Caco-2 (cell line): ENCODE measurements at places on chromosomes 6 and 20.
A peak's percentile ranks its signal among the peaks of the same experiment; 100 is the strongest.

- no peak for DNase-seq
Measured at GRCh38 chr6:81977486-81977885, 225.0 kb upstream of the TENT5A start.

DNA sequence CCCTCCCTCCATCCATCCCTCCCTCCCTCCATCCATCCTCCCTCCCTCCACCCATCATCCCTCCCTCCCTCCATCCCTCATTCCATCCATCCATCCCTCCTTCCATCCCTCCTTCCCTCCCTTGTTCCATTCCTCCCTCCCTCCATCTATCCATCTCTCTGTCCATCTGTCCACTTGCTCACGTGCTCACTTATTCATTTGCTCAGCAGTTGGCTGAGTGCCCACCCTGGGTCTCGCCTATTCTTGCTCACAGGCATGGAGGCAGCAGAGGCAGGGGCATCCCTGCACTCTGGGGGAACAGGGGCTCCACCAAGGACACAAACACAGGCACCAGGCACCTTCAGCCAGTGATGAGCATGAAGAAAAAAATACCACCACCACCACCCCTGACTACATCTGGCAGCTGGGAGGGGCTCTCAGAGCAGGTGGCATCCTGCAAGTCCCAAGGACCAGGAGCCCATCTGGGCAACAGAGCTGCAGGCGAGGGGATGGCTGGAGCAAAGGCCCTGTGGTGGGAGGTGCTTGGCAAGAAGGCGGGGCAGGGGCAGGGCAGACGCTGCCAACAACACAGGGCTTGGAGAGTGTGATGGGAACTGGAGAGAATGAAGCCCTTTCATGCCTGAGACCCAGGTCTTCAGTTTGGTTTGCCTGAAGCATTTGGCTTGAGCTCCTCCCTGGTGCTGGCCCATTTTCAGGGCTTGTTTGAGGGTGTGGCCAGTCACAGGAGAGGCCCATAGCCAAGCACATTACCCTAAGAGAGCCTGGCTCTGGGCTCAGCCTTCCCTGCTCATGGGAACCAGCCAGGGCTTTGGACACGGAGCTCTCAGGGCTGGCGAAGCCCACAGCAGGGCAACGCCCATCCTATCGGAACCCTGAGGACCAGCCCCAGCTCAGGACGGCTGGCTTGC is 40.2 kb upstream of the MRGBP start:
- DNase-seq: no peak

DNA sequence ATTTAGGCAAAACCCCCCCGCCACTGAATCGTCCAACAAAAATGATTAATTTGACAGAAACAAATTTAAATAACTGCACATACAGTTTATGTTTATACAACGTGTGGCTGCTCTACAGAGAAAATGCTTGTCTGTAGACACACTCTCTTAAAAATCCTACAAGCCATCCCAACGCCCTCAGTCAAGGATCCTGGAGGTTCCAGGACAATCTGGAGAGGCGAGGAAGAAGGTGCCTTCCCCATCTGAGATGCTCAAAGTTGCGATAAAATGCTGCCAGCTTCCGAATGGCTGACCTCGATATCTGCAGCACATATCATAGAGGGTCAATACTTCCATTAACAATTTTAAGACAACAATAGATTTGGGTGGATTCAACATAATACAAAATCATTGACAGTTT is 25.3 kb downstream of the ZNF217 start:
- no peak for DNase-seq

- DNase-seq: no peak
Measured at GRCh38 chr6:157669747-157670216, 153.3 kb upstream of the SNX9 start.

GRCh38 chr6:41942067-41942851 is 651 bp upstream of the CCND3 start:
- DNase-seq: no peak

GRCh38 chr20:50062006-50062838 is 50.7 kb downstream of the UBE2V1 start:
- DNase-seq: no peak

- DNase-seq: no peak
Measured at GRCh38 chr6:155782320-155782731, 326.7 kb upstream of the NOX3 start.

DNA sequence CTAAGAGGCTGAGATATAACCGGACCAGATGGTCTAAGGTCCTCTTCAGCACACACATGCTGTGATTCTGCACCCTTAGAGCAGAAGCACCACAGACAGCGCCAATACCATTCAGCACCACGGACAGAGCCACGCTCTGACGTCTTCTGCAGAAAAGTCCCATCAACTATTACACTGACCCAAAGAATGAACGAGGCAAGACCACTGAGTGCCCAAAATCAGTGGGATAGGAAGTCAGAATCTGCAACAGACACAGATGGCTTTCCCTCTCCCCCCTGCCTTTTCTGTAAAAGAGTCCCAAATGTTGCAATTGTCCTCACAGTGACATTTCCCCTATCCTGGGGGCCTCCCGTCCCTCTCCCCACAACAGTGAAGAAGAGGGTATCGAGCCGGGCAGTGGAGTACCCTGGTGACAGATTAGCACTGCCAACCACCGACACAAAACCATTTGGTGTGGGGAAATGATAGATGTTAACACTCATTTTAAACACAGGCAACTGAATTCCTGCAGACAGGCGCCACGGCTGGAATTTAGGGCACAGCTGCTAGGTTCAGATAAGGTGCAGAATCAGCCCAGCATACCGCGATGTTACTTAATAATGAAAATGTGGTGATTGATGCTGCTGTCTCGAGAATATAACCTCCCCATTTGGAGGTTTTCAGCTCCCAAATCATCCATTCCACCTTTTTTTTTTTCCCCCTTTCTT is 66.6 kb upstream of the CTNNBL1 start:
- DNase-seq: peak; percentile 81

DNA sequence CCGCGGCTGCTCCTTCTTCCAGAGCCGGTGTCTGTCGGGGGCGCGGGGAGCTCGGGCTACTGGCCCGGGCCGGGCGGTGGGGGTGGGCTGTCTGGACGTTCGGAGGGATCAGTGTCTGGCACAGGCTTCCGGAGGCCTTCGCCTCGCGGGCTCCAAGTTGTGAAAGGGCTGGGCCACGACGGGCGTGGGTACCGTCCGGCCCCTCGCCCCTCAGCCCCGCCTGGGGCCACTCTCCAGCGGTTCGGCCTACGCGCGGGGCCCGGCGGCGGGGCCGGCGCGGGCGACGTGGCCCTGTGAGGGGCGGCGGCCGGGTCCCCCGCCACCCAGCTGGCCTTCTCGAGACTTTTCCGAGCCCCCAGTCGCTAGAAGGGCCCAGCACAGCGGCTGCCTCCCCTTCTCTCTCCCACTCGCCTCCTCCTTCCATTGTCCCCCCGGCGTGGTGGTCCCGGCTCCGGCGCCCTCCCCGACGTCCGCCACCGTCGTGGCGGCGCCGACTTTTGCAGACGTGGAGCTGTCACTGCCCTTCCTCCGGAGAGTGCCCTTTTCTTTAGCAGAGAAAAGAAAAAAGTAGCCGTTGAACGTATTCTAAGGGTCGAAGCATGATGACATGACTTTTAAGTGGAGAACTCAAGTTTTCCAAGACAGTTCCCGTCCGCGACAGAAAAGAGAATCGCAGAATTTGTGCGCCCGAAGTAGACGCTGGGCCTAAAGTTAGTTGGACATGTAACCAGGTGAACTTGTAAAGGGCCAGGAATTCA is 571 bp downstream of the ITCH start:
- DNase-seq: no peak

GRCh38 chr6:5962794-5963193 is 43.9 kb downstream of the NRN1 start:
- DNase-seq: no peak

GRCh38 chr6:11366183-11366933 is 133.9 kb upstream of the NEDD9 start:
- no peak for DNase-seq

DNA sequence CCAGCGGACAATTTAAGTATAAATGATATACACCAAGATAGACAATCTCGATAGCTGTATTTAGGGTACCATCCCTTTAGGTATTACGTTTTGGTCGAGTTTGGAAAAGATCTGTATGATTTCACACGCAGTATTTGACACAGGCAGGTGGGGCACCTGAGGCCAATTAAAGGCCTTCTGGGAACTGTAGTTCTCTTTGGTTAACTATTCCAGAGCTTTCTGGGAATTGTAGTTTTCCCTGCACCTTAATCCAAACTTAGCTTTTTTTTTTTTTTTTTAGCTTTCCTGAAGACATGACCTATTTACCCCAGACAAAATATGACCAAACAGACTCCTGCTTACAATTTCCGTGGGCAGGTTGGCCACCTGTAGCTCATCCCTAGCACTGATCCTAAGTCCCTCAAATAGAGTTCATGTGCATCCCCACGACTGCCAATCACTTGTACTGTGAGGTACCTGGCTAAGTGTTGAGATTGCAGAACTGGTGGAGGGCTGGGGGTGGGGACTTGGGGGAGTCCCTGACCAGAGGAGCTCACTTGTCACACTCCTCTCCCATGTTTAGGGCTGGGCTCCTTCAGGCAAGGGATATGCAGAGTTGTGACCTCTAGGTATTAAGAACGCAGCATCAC is 999 bp upstream of the EHMT2 start:
- peak; percentile 49 for DNase-seq

GRCh38 chr20:58753922-58754551 is 61.4 kb downstream of the NPEPL1 start:
- DNase-seq: no peak

DNA sequence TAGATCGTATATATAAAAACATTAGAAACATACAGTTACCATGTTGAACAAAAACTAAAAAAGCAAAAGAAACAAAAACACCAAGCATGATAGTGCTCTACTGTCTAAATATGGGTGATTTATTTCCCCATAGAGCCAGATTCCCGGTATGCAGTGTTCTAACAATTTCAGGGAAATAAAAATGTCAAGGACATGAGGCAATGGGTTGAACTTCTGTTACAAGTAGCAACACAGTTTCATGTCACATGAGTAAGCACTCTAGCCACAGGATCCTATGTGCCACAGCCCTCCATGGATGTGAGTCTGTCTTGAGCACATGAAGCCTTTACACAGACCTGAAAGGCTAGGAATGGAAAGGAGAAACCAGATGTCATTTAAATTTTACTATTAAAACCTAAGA is 96.0 kb downstream of the MAP3K5 start:
- DNase-seq: no peak

DNA sequence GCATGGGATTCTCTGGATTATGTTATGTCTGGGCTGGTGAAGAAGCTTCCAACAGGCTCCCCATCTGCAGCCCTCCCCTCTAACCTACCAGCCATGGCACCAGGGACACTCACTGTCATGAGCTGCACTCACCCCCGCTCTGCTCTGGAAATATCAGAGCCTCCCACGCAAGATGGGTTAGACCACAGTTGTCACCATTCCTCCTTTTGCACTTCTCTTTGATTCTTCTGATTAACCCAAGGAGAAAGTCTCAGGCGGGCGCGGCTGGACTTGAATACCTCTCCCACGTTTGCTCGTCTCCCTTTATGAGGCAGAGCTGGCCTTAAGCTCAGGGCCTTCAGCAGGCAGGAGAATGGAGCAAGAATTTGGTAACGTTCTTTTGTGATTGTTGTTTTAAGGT is 128.1 kb downstream of the CEBPB start:
- no peak for DNase-seq

DNA sequence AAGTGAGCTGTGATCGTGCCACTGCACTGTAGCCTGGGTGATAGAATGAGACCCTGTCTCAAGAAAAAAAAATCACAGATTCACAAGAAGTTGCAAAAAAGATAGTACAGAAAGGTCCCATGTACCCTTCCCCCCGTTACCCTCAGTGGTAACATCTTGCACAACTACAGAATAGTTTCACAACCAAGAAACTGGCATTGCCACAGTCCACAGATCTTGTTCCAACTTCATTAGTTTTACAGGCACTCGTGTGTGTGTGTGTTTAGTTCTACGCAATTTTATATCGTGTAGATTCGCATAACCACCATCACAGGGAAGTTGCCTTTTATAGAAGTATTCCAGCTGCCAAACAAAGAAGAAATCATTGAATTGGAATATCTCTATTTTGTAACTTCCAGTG is 19.1 kb downstream of the SPATA2 start:
- DNase-seq: no peak

GRCh38 chr6:127272576-127272975 is 5.9 kb downstream of the RNF146 start:
- no peak for DNase-seq

DNA sequence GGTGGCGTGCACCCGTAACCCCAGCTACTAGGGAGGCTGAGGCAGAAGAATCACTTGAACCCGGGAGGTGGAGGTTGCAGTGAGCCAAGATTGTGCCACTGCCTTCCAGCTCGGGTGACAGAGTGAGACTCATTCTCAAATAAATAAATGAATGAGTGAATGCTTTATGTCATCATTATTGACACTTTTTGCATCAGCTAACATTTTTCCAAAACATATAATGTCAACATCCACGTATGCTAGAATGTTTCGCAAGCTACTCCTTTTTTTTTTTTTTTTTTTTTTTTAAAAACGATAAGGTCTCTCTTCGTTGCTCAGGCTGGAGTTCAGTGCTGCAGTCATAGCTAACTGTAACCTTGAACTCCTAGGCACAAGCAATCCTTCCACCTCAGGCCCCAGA is 72.2 kb downstream of the SENP6 start:
- no peak for DNase-seq

GRCh38 chr6:38750968-38751615 is 36.0 kb downstream of the DNAH8 start:
- DNase-seq: no peak
